ENCODE measurements at places on chromosomes 1 and 21. TPM values are rescaled to one million over a fixed set of nuclear protein-coding genes. Genes with fewer than 3 reads are reported as not detected.

The SLFNL1 gene
- 0.10 TPM for total RNA-seq

The GALNT2 gene
- total RNA-seq = 152 TPM

The POLR3GL gene
- total RNA-seq = 14.9 TPM

The ZNF669 gene
- 13.9 TPM for total RNA-seq

The OXCT2 gene
- total RNA-seq = 1.9 TPM

The CLCA1 gene
- total RNA-seq = 0.08 TPM

The OR2G6 gene
- total RNA-seq = not detected

The C1orf210 gene
- total RNA-seq = not detected

The SASS6 gene
- total RNA-seq = 6.2 TPM

The UBE2Q1 gene
- total RNA-seq = 96.0 TPM

The TNFRSF18 gene
- 4.3 TPM for total RNA-seq

The KPRP gene
- total RNA-seq = not detected

The ARHGEF2 gene
- 87.0 TPM for total RNA-seq

The MOB3C gene
- total RNA-seq = 10.5 TPM

The GJB5 gene
- total RNA-seq = not detected

The PTGS2 gene
- not detected for total RNA-seq

The AGMAT gene
- total RNA-seq = 3.1 TPM

The CLCNKA gene
- total RNA-seq = 0.57 TPM

The IGSF5 gene
- total RNA-seq = not detected

The CENPF gene
- 156 TPM for total RNA-seq

The RYR2 gene
- total RNA-seq = 0.03 TPM

The TMPRSS15 gene
- not detected for total RNA-seq

The SPRR2B gene
- total RNA-seq = not detected

The NUDT4B gene
- total RNA-seq = 0.59 TPM

The CD1E gene
- total RNA-seq = not detected

The OR2AK2 gene
- total RNA-seq = not detected

The DNMT3L gene
- total RNA-seq = not detected

The SELENOF gene
- total RNA-seq = 190 TPM

The PODN gene
- total RNA-seq = 0.23 TPM

The AIM2 gene
- total RNA-seq = not detected

The WNT2B gene
- 1.6 TPM for total RNA-seq

The ST6GALNAC5 gene
- not detected for total RNA-seq

The KIF26B gene
- total RNA-seq = 0.33 TPM

The TSACC gene
- 3.6 TPM for total RNA-seq

The ATP1B1 gene
- total RNA-seq = 118 TPM

The RIPK4 gene
- total RNA-seq = 67.4 TPM

The GJA8 gene
- total RNA-seq = not detected

The L1TD1 gene
- total RNA-seq = 0.18 TPM

Data from Panc1 (cell line).